ENCODE measurements at places on chromosomes 11 and 22.

DNA sequence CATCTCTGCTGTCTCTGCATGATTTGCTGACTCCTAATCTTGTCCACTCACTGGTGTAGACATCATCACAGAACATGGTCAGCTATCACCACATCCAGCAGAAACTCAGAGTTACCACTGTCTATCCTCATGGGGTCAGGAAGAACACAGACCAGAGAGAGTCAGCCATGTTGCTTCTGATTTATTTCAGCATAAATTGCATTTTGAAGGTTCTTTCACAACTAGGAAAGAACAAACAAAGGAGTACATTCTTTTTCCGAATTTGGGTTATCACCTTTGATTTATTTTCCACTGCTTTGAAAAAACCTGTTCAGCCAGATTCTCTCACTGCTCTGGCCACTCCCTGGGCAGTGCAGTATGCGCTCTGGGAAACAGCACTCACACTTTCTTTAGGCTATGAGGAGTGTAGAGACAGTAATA, 172.0 kb upstream of the MTMR2 start:
- DNase-seq, result no peak

GRCh38 chr11:69301081-69301454, 7.1 kb downstream of the MYEOV start:
- no peak for DNase-seq

DNA sequence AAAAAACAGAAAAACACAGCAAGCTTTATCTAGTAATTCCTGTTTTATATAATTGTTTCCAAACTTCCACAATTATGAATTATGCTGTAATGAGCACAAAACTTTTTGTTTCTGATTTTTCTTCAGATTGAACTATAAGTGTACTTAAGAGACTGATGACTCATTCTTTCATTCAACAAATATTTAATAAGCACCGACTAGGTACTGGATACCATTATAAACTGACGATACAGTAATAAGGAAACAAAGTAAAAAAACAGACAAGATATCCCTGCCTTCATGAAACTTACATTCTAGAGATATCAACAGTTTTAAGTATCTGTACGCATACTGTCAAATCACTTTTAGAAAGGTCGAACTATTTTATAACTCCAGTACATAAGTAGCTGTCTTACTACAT, 78.6 kb downstream of the ME3 start:
- DNase-seq, result no peak

DNA sequence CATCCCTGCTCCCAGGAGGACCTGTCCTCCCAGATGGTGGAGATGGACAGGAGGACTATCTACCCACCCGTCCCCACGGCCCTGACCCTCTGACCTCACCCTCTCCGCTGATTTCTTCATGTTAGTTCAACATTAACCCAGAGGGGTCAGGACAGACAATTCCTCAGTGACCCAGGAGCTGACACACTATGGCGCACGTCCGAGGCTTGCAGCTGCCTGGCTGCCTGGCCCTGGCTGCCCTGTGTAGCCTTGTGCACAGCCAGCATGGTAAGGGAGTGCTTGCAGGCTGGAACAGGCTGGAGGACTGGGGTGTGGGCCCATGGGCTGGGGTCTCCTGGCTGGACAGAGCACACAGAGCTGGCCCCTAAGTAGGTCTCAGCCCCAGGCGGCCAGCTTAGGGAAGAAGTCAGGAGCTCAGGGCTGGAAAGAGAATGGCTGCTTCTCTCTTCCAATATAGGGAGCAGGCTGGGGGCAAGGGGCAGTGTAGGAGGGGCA, at the start of gene F2:
Gene F2, plus strand, starts transcription at position 166 of the 495 bp plus-strand sequence. Its CDS starts 23 bp downstream, at position 189.
- DNase-seq, result no peak

- no peak for DNase-seq
These were observed 43.4 kb downstream of the CPT1A start for GRCh38 chr11:68798221-68798813.

GRCh38 chr11:12961615-12962014, 47.5 kb upstream of the RASSF10 start:
- no peak for DNase-seq

- no peak for DNase-seq
These were observed 9.4 kb downstream of the TRIM29 start for GRCh38 chr11:120128392-120129119.

- no peak for DNase-seq
These were observed 8.3 kb upstream of the FOLR2 start for GRCh38 chr11:72208281-72208680.

GRCh38 chr22:45731798-45732495, 60.3 kb downstream of the ATXN10 start:
- DNase-seq, result no peak

- DNase-seq, result no peak
These were observed 1.5 kb downstream of the SYT12 start for GRCh38 chr11:67024410-67024809.

Data from hippocampal formation (tissue), 2 donors.